ENCODE measurements at places on chromosomes 12 and 14.

DNA sequence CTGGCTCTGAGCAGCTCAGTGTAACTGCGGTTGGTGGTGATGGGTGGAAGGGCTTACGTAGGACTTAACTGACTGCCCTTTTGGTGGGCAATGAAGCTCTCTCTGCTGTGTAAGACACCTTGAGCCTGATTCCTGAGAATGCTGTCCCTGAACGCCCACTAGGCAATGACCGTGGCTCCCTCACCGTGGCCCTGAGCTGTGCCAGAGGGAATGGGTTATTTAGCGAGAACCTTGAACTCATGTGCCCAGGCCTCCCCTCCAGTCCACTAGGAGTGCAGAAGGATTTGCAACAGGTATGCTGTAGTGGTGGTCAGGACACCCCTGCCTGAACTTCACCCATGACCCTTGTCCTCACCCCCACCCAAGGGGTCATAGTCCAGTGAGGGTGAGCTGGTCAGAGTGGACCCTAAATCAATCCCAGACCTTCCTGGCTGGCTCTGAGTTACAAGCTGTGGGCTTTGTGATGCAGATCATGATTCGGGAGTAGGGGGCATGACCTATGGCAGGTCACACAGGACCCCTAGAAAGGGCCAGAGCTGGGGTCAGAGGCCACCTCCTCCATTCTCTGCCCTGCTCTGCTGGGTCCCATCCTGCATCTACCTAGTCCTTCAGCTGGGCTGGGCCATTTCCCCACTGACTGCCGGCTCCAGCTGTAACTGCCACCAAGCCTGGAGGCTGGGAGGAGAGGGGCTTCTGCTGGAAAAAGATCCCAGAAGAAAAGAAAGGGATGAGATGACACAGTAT lies 14.5 kb upstream of the ANKRD33 start:
- no peak for DNase-seq

GRCh38 chr12:11798856-11799501 lies 149.5 kb downstream of the ETV6 start:
- peak; percentile 96 for DNase-seq

- DNase-seq, result no peak
These were observed 62.7 kb downstream of the NOS1 start for GRCh38 chr12:117298648-117299225.

DNA sequence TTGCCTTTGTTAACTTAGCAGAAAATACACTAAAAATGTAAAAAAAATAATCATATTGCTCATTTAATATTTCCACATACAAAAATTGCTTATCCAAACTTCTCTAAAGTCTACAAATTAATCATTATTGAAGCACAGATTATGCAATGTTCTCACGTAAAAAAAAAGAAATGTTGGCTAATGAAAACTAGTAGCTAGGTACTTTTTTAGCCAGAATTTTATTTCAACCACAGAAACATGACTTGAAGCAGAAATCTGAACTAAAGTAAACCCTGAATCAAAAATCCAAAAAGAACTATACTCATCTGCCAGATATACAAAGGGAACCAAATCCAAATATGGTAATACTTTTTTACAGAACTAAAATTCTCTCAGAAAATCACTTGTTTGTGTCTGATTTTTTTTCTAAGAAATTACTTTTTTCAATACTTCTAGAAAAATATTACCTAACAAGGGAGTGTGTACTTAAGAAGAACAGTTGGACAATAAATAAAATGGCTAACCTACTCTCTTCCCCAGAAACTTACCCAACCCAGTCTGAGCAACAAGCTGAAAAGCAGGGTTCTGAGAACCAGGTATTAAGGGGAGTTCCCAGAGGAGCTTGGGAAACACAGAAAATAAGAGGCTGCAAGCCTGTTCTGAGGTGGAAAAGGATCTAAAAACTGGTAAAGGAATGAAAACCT lies 78.4 kb upstream of the RAP1B start:
- DNase-seq, result no peak

GRCh38 chr12:107320929-107321631 lies 227.7 kb upstream of the CRY1 start:
- DNase-seq, result peak; percentile 76

- no peak for DNase-seq
These were observed 30.2 kb downstream of the TTC9 start for GRCh38 chr14:70671652-70672644.

DNA sequence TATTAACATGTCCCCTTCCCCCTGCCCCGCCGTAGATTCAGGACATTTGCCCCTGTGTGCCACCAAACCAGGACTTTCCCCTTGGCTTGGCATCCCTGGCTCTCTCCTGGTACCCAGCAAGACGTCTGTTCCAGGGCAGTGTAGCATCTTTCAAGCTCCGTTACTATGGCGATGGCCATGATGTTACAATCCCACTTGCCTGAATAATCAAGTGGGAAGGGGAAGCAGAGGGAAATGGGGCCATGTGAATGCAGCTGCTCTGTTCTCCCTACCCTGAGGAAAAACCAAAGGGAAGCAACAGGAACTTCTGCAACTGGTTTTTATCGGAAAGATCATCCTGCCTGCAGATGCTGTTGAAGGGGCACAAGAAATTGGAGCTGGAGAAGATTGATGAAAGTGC lies 28.9 kb downstream of the HRK start:
- no peak for DNase-seq

GRCh38 chr12:51307655-51308593 lies 16.1 kb downstream of the BIN2 start:
- peak; percentile 88 for DNase-seq

- no peak for DNase-seq
These were observed 338.3 kb downstream of the DPF3 start for GRCh38 chr14:72555609-72556000.

DNA sequence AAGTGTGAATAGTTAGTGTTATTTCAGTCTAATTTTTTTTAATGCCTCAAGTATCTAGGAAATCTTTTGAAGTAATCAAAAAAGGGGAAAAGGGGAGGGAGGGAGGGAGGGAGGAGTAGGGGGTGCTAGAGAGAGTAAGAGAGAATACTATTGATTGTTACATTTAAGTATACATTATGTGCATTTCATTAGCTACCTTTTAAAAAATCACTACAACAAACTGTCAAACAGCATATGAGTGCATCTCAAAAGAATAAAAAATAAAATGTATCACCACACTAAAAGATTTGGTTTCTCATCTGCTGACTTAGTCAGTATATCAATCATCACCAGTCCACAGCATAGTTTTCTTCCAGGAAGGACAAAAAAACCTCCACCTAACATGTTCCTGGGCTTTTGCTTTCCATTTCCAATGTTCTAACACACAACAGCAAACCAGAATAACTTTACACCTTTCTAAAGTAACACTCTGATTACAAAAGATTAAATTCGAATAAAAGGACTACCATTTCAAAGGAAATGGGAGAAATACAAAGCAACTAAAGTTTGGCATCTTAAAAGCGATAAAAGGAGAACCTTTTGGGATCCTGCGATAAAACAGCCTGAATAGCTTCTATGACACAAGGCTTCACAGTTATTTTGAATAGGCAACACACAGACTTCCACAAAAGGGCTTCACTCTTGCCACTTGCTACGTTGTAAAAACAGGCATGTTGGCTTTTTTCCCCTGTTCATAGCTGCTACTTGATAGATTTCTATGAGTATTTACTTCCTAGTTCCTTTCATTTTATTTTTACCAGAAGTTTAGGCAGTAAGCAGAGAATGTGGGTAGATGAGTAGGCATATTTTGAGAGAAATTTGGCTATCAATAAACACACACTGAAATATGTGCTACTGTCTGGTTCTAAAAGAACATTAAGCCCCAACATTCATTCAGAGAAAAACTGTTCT lies 160.9 kb downstream of the EPS8 start:
- DNase-seq, result peak; percentile 68

DNA sequence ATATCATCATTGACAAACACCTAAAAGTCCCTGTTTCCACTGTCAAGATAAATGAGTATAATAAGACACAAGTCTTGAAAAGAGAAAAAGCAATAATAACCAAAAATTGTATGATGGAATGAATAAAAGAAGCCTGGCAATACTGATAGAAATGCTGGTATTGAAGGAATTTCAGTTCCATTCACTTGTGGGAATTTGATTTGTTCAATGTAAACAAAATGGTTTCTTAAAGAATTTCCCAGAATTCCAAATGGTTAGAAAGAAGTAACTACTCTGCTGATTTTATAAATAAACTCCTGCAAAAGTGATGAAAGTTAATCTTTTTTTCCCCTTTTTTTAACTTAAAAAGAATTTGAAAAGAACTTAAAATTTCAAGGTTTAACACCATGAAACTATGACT lies 129.9 kb upstream of the PDZRN4 start:
- DNase-seq, result no peak

GRCh38 chr12:52380271-52380694 lies 5.2 kb downstream of the KRT84 start:
- DNase-seq, result peak; percentile 42

DNA sequence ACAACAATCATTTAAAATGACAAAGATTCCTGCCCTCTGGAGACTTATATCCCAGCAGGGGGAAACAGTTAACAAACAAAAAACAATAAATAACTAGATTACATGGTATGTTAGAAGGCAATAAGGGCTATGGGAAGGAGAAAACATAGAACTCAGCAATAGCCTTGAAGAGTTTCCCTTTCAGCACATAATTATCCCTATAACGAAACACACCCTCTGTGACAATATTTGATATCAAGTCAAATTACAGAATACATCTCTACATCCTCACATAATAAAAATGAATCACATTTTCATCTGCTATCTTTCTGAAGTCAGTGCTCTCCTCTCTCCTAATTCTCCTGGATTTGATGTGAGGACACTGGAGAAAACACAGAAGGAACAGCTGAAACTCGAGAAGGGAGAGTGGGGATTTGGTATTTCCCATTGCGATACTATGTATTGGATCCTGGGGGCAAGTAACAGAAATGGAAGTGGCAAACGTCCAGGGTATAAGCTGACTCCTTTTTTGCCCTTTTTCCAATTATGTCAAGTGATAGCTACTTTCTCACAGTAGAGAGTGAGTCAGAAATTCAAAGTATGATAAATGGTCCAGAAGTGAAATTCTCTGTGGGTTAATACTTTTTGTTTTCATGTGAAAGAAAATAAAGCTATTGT lies 9.7 kb upstream of the PTGER2 start:
- no peak for DNase-seq

DNA sequence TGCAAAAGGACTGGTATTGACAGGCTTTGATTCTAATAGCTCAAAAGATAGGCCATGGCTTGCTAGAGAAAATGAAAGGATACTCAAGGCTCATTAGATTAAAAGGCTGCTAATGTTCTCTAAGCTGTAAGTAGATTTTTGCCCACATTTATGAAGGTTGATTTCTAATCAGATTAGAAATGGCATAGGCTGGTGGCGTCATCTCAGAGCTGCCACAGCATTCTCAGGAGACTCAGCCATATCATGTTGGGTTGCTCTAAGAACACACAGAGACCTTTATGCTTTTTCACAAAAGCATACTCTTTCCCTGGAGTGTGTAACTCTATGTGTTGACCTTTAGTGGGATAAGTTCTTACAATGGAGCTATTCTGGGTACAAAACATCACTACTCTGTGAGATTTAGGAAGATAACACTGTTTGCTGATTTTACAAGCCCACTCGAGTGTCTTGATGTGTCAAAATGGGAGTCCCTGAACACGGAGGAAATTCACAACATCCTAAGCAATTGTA lies 576.0 kb downstream of the NRXN3 start:
- no peak for DNase-seq

DNA sequence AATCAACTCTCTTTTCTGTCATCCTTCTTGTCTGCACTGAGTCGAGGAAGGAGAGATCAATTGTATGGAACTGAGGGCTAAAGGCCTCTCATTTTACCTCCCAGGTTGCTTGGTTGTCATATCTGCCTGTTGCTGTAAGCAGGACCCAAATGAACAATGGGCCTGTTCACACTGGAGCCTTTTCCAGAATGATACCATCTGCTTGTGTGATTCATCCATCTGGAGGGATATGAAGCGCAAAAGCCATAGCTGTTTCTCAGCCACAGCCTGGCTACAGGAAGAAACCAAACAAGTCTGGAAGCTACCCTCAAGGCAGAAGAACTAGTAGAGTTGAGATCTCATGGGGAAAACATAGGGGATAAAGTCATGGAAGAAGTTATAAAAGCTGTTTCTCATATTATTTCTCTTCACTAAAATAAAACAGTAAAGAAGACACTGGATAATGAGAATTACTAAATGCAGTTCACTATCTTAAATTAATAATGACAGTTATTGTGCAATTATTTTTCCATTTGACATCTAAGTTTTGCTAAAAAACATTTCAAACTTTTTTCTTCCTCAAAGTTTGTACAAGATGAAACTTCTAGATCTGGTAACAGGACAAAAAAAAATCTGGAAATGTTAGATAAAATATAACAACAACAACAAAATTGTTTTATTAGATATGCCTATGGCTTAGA lies 106.3 kb downstream of the SPTSSA start:
- peak; percentile 82 for DNase-seq

DNA sequence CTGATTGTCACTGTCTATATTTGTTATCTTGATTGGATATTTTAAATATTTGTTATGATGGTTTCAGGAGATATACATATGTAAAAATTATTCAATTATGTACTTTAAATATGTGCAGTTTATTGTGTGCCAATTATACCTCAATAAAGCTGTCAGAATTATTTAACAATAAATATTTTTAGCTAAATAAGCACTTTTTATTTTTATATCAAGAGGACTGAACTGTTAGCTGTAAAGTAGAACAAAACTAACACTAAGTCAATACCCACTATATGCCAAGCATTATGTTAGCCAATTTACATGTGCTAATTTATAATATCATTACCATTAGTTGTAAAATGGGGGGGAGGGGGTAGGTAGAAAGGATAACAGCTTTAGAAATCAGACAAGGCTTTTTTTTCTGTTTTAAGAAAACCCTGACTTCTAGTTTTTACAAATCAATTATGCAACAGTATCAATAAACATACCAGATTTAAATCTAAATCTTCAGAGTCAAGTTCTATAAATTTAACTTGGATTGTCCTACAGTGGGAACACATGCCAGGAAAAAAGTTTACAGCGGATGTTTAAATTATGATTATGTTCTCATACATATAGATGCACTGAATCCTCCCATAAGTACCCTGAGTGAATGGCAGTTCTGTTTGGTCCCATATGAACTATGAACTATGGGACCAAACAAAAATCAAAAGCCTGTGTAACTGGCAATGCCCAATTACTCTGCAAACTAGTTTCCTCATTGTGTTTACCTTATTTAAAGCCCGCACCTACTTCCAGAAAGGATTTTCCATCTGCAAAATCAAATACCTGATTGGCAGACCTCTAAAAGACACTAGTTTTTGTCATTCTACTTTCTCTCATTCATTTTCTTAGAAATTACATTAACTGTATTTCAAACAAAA lies 2.8 kb downstream of the RALGAPA1 start:
- no peak for DNase-seq

- no peak for DNase-seq
These were observed 12.1 kb upstream of the FBXW8 start for GRCh38 chr12:116898669-116899068.

GRCh38 chr14:84592770-84593169 lies 937.2 kb upstream of the FLRT2 start:
- DNase-seq, result no peak

DNA sequence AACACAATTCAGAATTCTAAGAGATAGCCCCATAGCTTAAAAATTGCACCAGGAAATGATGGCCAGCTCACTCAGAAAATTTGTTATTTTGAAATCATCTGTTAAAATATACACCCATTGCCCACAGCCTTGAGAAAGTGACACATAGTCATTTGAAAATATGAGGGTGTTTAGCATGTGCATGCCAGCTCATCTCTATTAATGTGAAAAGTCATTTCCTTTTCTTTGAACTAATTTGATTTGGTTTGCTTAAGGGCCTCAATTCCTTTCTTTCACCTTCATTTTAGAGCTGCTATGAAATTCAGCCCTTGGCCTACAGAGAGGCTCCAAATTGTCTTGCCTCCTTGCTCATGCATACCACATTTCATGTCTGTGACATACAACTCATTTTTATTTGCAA lies 241.4 kb downstream of the PHLDA1 start:
- DNase-seq, result no peak

All from iris pigment epithelial cell (primary cell).